Calu3 (cell line): ENCODE measurements at places on chromosomes 7 and 10. TPM values are rescaled to one million over a fixed set of nuclear protein-coding genes. Genes with fewer than 3 reads are reported as not detected.

DNA sequence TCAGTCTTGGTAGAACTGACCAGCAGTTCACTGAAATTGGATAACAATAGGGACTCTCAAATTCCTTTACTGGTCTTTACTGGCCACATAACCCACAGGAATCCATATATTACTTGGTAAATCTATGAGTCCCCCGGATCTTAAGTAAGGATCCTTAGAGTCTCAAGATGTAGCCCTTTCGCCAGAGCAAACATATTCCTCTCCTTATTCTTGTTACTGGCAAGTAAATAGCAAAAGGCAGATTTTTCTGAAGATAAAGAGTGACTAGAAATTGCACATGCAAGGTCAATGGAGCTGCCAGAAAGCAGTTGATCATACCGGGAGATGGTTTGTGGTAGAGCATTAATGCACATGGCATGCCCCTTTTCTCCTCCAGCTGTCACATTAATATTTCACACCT, 283.0 kb downstream of the HDAC9 start:
- no peaks in the 10 kb centered on the region for H3K27me3 ChIP-seq
- H3K4me1 ChIP-seq, result no peaks in the 10 kb centered on the region
- H3K27ac ChIP-seq, result no peak overlapping the region
- H3K4me3 ChIP-seq, result no peak overlapping the region
- no peaks in the 10 kb centered on the region for H3K36me3 ChIP-seq

- no peak overlapping the region for H3K4me3 ChIP-seq
- H3K36me3 ChIP-seq, result no peaks in the 10 kb centered on the region
- no peak for DNase-seq
- H3K27me3 ChIP-seq, result no peaks in the 10 kb centered on the region
- H3K4me1 ChIP-seq, result no peaks in the 10 kb centered on the region
- H3K27ac ChIP-seq, result no peak overlapping the region
Measured at GRCh38 chr7:108055611-108056021, 52.7 kb upstream of the LAMB1 start.

- no peak for DNase-seq
- no peak overlapping the region for H3K27ac ChIP-seq
- H3K4me3 ChIP-seq, result no peak overlapping the region
Measured at GRCh38 chr10:30742471-30742870, 112.9 kb upstream of the LYZL2 start.

PTPRZ1 gene
- 4.9 and 5.8 TPM in 2 replicates for total RNA-seq

CYP2E1 gene
- total RNA-seq, result 1.7 and 3.5 TPM in 2 replicates

- H3K4me3 ChIP-seq, result no peak overlapping the region
- no peaks in the 10 kb centered on the region for H3K4me1 ChIP-seq
- peaks cover 16% of the 10 kb centered on the region for H3K27me3 ChIP-seq
- H3K36me3 ChIP-seq, result no peaks in the 10 kb centered on the region
Measured at GRCh38 chr10:98910546-98910945, 325.1 kb downstream of the HPSE2 start.

TLL2 gene
- total RNA-seq, result 0.44 and 0.66 TPM in 2 replicates

- H3K36me3 ChIP-seq, result no peaks in the 10 kb centered on the region
- DNase-seq, result no peak
- no peak overlapping the region for H3K27ac ChIP-seq
- H3K4me3 ChIP-seq, result no peak overlapping the region
- no peaks in the 10 kb centered on the region for H3K4me1 ChIP-seq
Measured at GRCh38 chr7:130150587-130150986, 54.6 kb downstream of the TMEM209 start.

DNA sequence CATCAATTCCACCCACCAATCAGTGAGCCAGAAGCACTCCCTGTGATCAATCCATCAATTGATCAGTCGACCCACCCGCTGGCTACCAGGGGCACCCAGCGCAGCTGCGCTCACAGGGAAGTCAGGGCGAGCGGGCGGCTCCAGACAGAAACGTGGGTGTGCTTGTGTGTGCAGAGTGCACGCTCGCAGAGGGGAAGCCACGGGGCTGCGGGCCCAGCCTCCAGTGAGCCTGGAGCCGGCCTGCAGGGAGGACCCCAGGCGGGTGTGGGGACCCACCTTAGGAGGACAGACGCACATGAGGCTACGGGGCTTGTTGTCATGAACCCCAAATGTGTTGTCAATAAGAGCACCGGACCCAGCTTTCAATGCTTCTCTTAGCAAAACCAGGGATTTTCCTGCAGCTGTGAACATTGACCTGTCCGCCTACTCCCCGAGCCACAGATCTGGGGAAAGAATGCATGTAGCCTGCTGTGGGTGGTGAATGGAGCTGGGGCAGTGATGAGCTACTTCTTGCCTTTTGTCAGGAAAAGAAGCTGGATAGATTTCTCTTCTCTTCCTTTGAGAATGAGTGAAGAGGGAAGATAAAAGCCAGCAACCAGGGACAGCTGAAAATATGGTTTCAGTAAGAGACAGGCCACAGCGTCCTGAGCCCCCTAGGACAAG, 497.8 kb downstream of the DNAJB6 start:
- H3K4me1 ChIP-seq, result no peaks in the 10 kb centered on the region
- H3K4me3 ChIP-seq, result no peak overlapping the region
- no peak overlapping the region for H3K27ac ChIP-seq
- no peaks in the 10 kb centered on the region for H3K27me3 ChIP-seq

DNA sequence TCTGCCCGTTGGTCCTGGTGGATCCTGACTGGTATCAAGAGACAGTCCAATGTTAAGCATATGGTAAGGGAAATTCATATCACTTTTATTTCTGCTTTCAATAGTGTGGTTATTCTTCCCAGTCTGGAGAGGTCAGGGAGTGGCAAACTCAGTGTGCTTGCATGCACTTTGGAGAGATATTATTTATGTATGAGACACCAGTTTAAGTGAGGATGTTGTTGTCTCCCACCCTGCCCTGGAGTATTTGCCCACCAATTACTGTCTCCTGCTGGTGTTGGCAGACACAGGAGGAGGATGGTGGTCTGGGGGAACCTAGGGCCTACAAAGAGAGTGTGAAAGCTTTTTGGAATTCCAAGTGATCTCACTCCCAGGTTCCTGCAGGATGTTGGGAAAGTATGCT, 59.7 kb downstream of the OR13A1 start:
- no peak overlapping the region for H3K27ac ChIP-seq
- no peak for DNase-seq
- no peaks in the 10 kb centered on the region for H3K27me3 ChIP-seq
- H3K36me3 ChIP-seq, result no peaks in the 10 kb centered on the region

- H3K4me1 ChIP-seq, result peaks cover 29% of the 10 kb centered on the region
- H3K4me3 ChIP-seq, result no peak overlapping the region
- peaks cover 26% of the 10 kb centered on the region for H3K36me3 ChIP-seq
- DNase-seq, result peak; percentile 58
- H3K27me3 ChIP-seq, result no peaks in the 10 kb centered on the region
- peak overlapping the region; percentile 18 for H3K27ac ChIP-seq
Measured at GRCh38 chr7:24894429-24895221, 85.4 kb downstream of the OSBPL3 start.

- peaks cover 30% of the 10 kb centered on the region for H3K4me1 ChIP-seq
- peak; percentile 61 for DNase-seq
- H3K4me3 ChIP-seq, result peak overlapping the region; percentile 84
- H3K36me3 ChIP-seq, result peaks cover 26% of the 10 kb centered on the region
- no peaks in the 10 kb centered on the region for H3K27me3 ChIP-seq
Measured at GRCh38 chr10:75111907-75112679, 637 bp downstream of the SAMD8 start.

- peaks cover 23% of the 10 kb centered on the region for H3K4me1 ChIP-seq
- peaks cover 67% of the 10 kb centered on the region for H3K36me3 ChIP-seq
- H3K27me3 ChIP-seq, result no peaks in the 10 kb centered on the region
- DNase-seq, result no peak
Measured at GRCh38 chr10:819326-819725, 112.2 kb downstream of the LARP4B start.

DNA sequence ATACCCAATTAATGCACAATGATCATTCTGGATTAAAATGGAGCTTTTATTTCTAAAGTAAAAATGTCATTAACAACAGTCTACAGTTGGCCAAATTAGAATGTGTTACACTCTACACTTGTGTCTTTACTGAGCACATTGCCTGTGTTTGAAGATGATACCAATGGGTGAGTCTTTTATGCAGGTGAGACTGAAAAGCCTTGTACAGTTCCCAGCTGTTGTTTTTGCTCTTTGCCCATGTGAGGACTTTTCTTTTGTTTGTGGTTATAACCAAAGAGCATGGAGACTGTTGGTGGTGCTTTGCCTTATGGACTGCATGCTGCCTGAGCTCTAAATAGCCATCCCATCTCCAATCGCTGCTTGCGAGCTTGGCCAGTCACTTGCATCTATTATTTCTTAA, 264.5 kb downstream of the GATA3 start:
- H3K4me1 ChIP-seq, result no peaks in the 10 kb centered on the region
- no peaks in the 10 kb centered on the region for H3K27me3 ChIP-seq
- no peak overlapping the region for H3K27ac ChIP-seq
- H3K36me3 ChIP-seq, result no peaks in the 10 kb centered on the region
- DNase-seq, result no peak

DNA sequence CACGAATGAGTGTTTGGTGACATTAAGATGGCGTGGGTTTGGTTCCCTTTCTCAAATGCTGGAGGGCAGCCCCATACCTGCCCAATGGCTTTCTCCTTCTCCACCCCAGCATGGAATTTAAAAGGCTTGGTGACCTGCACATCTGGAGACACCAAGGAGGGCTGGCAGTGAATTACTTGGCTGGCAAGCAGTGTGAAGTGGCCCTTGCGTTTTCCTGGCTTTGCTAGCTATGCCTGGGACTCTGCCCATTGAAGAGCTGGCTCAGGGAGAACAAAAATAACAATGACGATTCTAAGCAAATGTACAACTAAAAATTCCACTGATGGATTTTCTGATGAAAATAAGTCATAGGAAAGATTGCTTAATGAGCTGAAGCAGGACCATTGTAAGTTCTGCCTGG, 203.7 kb downstream of the CYP26A1 start:
- no peaks in the 10 kb centered on the region for H3K36me3 ChIP-seq
- no peak overlapping the region for H3K4me3 ChIP-seq
- no peaks in the 10 kb centered on the region for H3K4me1 ChIP-seq
- DNase-seq, result no peak
- H3K27me3 ChIP-seq, result no peaks in the 10 kb centered on the region
- H3K27ac ChIP-seq, result no peak overlapping the region

GRCh38 chr10:51368943-51369342, 294.7 kb downstream of the PRKG1 start:
- peaks cover 12% of the 10 kb centered on the region for H3K27me3 ChIP-seq
- no peaks in the 10 kb centered on the region for H3K36me3 ChIP-seq
- no peak overlapping the region for H3K4me3 ChIP-seq
- no peaks in the 10 kb centered on the region for H3K4me1 ChIP-seq

UPK3B gene
- total RNA-seq, result 6.0 and 14.6 TPM in 2 replicates

GRCh38 chr7:157090485-157091165, 48.1 kb upstream of the UBE3C start:
- DNase-seq, result no peak
- no peaks in the 10 kb centered on the region for H3K36me3 ChIP-seq
- no peaks in the 10 kb centered on the region for H3K4me1 ChIP-seq
- H3K27ac ChIP-seq, result no peak overlapping the region
- H3K4me3 ChIP-seq, result no peak overlapping the region

DNA sequence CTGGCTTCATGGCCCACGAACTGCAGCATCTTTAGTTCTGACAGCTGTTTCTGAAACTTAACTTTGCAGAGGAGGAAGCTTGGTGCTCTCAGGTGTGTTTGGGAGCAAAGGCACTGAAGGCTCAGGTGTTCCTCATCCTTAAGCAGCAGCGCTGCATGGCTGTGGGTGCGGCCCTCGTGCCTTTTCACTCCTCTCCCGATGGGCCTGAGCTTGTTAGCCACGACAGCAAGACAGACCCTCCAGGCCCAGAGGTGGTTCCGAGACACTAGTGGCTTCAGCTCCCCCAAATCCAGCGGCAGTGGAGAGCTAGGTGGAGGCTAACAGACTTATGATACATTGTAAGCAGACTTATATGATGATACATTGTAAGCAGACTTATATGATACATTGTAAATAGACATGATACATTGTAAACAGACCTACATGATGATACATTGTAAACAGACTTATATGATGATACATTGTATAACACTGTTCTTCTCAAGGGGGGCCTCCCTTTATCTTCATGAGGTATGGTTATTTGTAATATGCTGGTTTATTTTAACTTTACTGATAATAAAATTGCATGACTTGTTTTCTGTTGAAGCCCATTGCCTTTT, 14.1 kb downstream of the PFKP start:
- peaks cover 53% of the 10 kb centered on the region for H3K36me3 ChIP-seq
- no peak overlapping the region for H3K4me3 ChIP-seq
- peaks cover 51% of the 10 kb centered on the region for H3K4me1 ChIP-seq
- no peak for DNase-seq
- no peak overlapping the region for H3K27ac ChIP-seq

RBM20 gene
- 0.07 TPM in 1 of 2 replicates, not detected in the other for total RNA-seq

GRCh38 chr7:157547611-157548010, 210.8 kb downstream of the DNAJB6 start:
- no peak for DNase-seq
- H3K4me1 ChIP-seq, result no peaks in the 10 kb centered on the region
- peaks cover 16% of the 10 kb centered on the region for H3K27me3 ChIP-seq
- H3K4me3 ChIP-seq, result no peak overlapping the region

DNA sequence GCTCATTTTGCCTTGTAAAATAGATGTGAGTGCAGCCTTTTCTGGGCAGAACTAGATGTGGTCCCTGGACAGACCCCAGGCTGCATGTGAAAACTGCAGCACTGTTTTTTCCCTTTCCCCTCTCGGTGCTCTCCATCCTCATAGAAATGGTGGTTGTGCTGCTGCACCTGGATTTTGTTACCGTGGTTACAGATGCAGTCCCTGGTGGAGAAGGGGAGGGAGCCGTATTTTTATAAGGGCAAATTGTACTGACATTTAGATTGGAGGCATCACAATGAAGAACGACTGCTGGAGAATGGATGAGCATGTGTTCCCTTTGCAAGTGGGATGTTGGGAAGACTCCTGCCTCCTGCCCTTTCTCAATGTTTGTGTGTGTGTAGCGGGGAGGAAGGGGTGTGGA, 469.9 kb downstream of the CCSER2 start:
- H3K4me3 ChIP-seq, result no peak overlapping the region
- no peak for DNase-seq

- no peak overlapping the region for H3K27ac ChIP-seq
- H3K4me1 ChIP-seq, result no peaks in the 10 kb centered on the region
- H3K4me3 ChIP-seq, result no peak overlapping the region
- peaks cover 3% of the 10 kb centered on the region for H3K36me3 ChIP-seq
Measured at GRCh38 chr7:66974986-66975590, 20.3 kb downstream of the SBDS start.

VAX1 gene
- total RNA-seq, result not detected in 2 replicates

DNA sequence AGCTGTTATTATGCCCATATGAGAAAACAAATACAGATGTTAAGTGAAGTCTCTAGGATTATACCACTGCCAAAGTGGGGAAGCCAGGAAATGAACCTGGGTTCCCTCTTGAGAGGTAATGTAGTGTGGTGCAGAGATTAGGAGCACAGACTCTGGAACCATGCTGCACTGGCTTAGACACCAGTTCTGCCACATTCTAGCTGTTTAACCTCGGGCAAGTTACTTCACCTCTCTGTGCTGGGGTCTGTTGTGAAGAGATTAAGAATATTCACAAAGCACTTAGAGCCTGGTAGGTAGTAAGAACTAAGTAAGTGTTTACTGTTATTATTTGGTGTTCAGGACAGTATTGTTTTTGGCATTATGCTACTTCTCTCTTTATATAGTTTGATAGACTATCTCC, 41.9 kb downstream of the PDE6C start:
- no peaks in the 10 kb centered on the region for H3K27me3 ChIP-seq
- peaks cover 12% of the 10 kb centered on the region for H3K4me1 ChIP-seq
- H3K4me3 ChIP-seq, result no peak overlapping the region
- no peaks in the 10 kb centered on the region for H3K36me3 ChIP-seq

- DNase-seq, result no peak
- no peaks in the 10 kb centered on the region for H3K4me1 ChIP-seq
- H3K36me3 ChIP-seq, result no peaks in the 10 kb centered on the region
- H3K27me3 ChIP-seq, result no peaks in the 10 kb centered on the region
- no peak overlapping the region for H3K4me3 ChIP-seq
Measured at GRCh38 chr7:71615017-71615416, 483.1 kb downstream of the GALNT17 start.

STEAP1 gene
- total RNA-seq, result 41.5 and 41.8 TPM in 2 replicates
